Myocyte (in vitro differentiated cells): ENCODE measurements at places on chromosomes 2 and 18. TPM values are rescaled to one million over a fixed set of nuclear protein-coding genes. Genes with fewer than 3 reads are reported as not detected.

The GRHL1 gene
- total RNA-seq, result 0.47 and 1.4 TPM in 2 replicates

The SLC5A7 gene
- total RNA-seq, result not detected in 2 replicates

- no peak for DNase-seq
These were observed 108.6 kb upstream of the NYAP2 start for GRCh38 chr2:225290757-225291400.

- peak; percentile 39 for DNase-seq
These were observed 79.8 kb upstream of the RNF152 start for GRCh38 chr18:61972389-61973264.

DNA sequence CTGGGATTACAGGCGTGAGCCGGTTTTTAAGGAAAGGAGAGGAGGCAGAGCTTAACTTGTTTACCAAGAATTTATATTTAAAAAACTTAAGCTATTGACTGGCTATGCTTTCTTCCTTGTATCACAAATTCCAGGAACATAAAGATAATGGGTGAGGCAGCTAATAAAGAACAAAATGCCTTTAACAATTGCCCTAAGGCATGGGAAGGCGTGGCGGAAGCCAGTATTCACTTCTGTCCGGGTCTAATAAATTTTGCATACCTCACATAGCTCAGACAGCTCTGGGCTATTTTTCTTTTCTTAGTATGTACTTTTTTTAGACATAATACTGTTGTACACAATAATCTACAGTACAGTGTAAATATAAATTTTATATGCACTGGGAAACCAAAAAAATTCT is 1.0 kb upstream of the LDAH start:
- no peak for DNase-seq

GRCh38 chr2:54924121-54924520 is 126.1 kb downstream of the RTN4 start:
- DNase-seq, result no peak
